ENCODE measurements at places on chromosomes 6 and 20.

GRCh38 chr6:43970913-43971775 is 156.1 kb downstream of the MRPL14 start:
- no peak for DNase-seq

GRCh38 chr6:4020822-4021132 is 58.2 kb downstream of the FAM217A start:
- DNase-seq, result no peak

- DNase-seq, result no peak
Observed at GRCh38 chr6:167787896-167788562, 38.7 kb upstream of the AFDN start.

- no peak for DNase-seq
Observed at GRCh38 chr20:47179267-47179666, 177.2 kb downstream of the ZMYND8 start.

DNA sequence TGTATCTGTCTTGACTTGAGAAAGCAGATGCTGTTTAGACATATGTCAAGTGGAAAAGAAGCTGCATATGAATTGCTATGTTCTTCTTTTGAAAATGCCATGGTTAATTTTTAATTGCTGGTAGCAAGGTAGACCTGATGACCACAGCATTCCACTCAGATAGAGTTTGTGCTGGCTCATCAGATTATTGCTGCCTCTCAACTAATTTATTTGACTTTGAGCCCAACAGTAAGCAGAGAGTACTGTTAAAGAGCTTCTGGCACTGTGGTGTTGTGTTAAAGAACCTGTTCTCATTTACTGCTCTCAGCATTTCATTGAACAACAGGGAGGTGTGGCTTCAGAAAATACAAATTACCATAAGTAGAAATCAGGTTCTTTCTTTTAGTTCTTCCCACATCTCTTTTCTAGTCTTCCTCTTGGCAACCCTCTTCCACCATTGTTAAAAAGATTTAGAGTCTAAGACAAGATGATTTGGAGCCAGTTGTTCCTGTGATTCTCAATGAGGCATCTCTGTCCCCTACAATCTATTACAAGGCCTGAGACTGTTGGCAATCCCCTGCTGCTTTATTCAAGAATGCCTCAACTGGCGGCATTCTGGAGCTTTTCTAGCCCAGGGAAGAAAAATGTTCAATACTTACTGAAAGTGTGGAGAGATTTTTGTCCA is 967.6 kb upstream of the GJE1 start:
- no peak for DNase-seq
